ENCODE measurements at places on chromosomes 1 and 21.

GRCh38 chr1:229625915-229626831, at the start of the genes TAF5L and URB2:
TAF5L (minus strand) TSS chr1:229626122; CDS start chr1:229614482, 11,640 bp downstream.
URB2 (plus strand) TSS chr1:229626247; CDS start chr1:229627634, 1,387 bp downstream.
- DNase-seq = peak; percentile 36

GRCh38 chr1:17546946-17547670, 7.6 kb downstream of the ARHGEF10L start:
- no peak for DNase-seq

DNA sequence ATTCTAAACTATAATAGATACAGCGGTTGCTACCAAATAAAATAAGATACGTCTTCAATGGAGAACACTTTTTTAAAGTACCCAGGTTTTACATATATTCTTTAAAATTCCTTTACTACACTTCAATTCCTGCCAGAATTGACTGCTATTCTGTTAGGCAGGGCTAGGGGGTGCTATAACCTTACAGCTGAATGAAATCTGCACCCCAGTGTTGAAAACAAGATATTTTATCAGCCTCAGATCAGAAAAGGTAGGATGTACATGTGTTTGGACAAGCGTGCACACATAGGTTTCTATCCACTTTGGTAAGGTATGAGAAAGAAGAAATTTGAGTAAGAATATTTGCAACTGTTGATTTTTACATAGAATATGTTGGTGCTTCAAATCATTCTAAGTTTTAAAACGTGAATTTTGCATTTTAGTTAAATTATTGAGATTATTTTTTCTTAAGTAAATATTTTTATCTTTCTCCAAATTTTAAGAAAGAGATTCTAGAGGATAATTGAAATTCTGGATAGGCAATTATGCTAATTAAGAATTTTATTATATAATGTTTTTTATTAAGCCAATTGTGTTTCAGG, 490.8 kb upstream of the ADGRL4 start:
- no peak for DNase-seq

GRCh38 chr1:18890706-18891425, 11.5 kb downstream of the ALDH4A1 start:
- DNase-seq = no peak

DNA sequence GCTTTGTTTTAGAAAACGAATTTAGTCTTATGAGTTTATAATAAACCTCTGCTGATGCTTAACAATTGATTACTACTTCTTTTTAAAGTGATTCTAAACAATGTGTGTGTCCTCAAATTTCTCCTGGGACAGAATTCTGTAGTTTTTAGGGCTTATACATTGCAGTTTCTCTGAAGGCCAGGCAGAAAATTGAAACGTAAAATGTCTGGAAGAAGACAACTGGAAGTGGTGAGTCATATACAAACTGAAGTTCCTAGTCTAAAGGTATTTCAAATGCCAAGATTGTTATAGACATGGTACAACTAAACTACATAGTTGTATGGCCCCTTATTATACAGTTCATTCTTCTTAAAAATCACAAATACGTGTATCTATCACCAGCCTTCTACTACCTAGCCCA, 30.5 kb upstream of the RC3H1 start:
- no peak for DNase-seq

DNA sequence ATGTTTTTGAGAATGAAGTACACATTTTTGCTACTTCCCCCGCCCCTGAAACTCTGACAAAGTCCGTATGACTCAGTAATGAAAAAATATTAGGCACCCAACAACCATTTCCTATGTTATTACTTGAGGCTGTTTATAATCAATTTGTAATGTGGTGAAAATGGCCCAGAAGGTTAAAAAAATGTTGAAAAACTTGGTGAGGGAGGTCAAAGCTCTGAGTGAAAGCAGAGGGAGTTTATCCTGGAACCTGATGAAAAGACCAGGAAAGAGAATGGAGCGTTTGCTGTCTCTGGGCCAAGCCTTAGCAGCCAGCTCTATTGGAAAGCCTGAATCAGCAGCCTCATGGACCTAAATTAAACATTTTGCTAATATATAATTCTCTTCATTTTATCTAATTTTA, 367.7 kb upstream of the NEGR1 start:
- no peak for DNase-seq
